ENCODE measurements at places on chromosomes 3 and 15.

GRCh38 chr3:106206146-106206545 is 337.3 kb upstream of the CBLB start:
- peak; percentile 80 for DNase-seq

- DNase-seq: peak; percentile 67
Measured at GRCh38 chr3:90055666-90056065, 948.2 kb downstream of the EPHA3 start.

DNA sequence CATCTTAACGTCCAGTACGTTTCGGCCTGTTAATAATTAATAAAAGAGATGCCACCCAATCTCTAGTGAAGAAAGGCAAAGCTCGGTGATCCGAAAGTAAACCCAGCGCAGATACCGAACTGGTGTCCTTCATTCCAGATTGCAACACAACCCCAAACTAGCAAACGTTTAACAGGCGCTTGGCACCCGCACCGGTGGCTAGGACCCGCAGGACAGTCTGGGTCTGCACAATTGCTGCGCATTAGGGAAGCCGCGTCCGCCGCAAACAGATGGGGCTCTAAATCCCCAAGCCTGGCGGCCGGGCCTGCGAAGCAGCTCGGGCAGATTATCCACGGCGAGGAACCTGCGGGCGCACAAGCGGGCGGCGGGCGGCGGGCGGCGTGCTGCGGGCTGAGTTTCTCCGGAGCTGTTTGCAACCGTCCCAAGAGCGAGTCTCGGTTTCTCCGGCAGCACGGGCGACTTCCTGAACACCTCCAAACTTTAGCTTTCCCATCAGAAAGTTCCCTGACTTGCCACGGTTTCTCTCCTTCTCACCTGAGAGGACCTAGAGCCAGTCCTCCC is 112.1 kb upstream of the ICE2 start:
- DNase-seq: peak; percentile 65

GRCh38 chr3:45864760-45865519 is 21.4 kb upstream of the CCR9 start:
- DNase-seq: no peak

GRCh38 chr3:86175593-86176444 is 815.1 kb downstream of the VGLL3 start:
- DNase-seq: no peak

GRCh38 chr3:113253702-113254101 is 42.3 kb downstream of the BOC start:
- no peak for DNase-seq

DNA sequence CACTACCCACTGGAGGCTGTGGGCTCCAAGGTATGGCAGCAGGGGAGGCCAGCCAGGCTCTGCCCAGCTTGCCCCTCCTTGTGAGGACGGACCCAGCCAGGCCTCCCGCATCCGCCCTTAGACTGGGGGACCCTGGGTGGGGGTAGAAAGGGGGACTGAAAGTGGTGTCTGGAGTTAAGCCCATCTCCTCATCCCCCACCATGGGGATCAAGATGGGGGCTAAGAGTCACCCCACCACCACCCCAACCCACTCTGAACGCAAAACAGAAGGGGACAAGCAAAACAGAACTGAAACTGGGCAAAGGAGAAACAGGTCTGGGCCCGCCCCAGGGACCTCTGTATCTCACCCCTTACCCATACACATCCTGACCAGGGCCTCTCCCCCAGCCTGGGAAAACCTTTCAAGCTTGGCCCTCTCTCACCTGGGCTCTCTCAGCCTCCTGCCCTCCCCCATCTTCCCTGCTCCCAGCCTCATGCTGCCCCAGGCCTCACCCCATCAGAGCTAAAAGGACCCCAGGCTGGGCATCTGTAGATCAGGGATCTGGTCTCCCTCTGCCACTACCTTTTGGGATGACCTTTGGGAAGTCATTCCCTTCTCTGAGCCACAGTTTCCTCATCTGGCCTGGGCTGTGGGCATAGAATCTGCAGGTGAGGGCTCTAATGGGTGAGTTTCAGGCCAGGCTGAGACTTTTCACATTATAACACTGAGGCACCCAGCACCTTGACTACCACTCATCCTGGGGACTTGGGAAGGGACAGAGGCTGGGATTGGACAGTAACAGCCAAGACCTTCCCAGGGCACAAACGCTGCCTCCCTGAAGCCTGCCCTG is 30.0 kb upstream of the CYP11A1 start:
- DNase-seq: no peak

GRCh38 chr3:111506435-111506834 is 35.6 kb upstream of the CD96 start:
- DNase-seq: no peak

- DNase-seq: no peak
Measured at GRCh38 chr3:66839508-66839907, 158.6 kb upstream of the KBTBD8 start.

- DNase-seq: no peak
Measured at GRCh38 chr3:39269528-39269927, 10.3 kb downstream of the CX3CR1 start.

- DNase-seq: no peak
Measured at GRCh38 chr3:155611456-155611855, 133.4 kb downstream of the PLCH1 start.

GRCh38 chr15:31268108-31268501 is 58.5 kb upstream of the KLF13 start:
- DNase-seq: peak; percentile 14

DNA sequence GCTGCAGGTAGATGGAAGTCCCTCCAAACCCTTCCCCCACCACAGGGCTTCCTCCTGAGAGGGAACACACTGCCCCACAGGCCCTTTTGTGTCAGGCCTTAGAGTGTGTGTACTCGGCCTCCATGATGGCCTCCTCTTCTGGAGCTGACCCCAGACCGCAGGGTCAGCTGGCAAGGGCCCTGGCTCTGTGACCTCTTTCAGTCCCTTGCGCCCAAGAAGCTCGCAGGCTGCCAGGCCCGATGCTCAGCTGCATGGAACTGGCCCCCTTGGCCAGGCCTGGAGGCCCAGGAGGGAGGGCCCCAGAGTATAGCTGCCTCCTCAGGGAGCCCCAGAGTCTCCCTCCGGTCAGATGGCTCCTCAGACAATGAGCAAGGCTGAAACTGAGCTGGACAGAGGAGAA is 23.4 kb upstream of the ANKDD1A start:
- no peak for DNase-seq

DNA sequence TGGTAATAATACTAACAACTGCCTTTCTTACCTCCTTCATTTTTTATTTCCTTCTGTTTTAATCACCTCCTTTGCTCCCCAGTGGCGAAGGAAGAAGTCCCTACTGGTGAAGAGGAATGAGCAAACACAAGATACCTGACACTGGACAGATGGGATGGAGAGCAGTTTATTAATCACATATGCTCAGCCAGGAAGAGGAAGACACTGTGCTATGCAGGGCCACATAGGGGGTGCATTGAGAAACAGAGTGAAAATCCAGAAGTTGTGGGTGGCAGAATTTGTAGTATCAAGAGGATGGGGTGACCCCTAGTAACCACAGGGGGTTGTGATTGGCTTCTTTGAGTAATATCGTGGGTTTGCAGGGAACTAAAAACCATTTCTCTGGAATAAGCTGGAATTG is 1041.9 kb downstream of the OTOL1 start:
- DNase-seq: no peak

DNA sequence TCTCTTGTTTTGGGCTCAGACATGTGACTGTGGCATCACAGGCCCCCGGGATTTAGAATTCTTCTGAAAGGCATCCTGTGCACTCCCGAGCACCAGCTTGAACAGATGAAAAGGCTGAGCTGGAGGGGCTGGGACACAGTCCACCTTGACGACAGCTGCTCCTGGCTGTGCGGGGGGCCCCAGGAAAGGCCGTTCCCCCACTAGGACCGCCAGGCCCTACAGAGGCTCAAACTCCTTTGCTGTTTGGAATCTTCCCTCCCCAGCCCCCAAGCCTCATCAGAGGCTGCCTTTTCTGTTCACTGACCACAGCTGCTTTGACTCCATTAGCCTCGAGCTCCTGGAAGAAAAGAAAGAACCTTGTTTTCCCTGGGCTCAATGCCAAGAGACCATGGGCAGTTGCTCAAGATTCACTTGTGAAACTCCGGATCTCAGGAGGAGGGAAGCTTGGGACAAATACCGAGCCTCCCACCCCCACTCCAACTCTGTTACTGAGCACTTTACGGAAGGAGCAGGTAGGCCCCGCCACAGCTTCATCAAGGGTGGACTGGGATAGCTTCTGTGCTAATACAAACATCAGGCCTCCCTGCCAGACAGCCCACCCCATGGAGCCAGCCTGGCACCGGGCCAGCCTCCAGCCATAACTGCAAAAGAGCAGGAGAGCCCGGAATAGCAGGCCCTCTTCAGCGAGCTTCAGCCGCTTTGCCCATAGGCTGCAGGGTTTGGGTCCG is 15.7 kb downstream of the CIDEC start:
- DNase-seq: peak; percentile 91

DNA sequence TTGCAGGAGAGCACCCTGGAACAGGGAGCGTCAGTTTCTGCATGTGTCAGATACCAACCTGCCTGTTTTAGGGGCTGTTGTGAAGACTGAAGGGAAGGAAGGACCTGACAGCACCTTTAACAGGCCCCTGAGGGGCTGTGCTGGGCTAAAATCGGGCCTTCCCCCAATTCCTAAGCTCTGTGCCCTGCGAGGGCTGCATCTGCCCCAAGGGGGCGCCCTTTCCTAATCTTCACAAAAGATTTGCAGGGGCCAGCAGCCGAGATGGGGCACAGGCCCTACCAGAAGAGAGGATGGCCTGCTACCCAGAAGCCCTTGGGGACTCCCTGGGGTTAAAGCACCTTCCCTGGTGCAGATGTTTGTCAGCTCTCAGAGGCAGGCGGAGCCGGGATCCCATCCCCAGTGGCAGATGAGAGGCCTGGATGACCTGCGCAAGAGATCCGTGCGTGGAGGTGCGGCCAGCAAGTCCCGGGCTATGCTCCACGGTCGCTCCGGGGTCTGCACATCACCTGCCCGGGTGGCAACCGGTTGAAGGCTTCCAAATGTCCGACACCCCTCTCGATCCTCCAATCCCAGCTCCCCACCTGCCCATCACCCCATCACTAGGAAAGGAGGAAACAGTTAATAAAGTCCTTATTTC is 53.6 kb downstream of the RHCG start:
- peak; percentile 49 for DNase-seq

DNA sequence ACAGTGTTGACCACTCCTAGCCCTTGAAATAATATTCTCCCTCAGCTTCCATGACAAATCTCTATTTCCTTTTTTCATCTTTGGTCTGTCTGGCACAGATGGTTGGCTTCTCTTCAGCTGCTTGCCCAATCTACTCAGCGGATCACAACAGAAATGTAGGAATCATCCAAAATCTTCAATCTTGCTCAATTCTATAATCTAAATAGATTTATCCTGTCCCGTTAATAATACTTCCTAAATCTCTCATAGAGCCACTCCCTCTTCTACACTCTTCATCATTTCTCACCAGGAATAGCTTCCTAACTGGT is 3.8 kb downstream of the PEAK1 start:
- peak; percentile 78 for DNase-seq

DNA sequence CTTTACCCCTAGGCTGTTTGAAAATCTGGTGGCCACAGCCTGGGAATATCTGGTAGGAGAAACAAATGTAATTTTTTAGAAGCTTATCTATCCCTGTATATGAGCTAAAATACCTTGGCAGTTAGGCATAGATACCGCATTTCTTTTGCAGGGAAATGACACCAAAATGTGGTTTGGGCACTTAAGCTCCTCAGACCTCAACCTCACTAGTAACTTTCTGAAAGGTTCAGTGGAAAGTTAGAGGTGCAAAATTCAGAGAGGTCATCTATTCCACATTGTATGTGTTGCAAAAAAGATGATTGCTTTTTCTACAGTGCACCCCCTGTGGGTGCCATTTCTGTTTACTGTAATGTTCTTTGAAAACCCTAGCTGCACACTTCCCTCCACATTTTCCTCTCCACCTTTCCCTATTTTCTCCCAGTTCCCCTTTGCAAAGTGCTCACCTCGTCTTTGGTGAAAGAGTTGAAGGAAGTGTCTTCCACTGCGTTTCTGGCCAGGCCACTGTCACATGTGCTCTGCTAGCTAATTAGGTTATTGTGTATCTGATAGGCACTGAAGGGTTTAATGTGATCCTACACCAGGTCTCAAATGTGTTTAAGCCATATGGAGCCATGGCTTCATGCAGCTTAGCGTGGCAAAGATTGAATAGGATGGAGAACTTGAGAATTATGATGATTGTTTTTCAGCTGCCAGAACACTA is 1.3 kb downstream of the SACM1L start:
- DNase-seq: peak; percentile 25

- DNase-seq: peak; percentile 91
Measured at GRCh38 chr3:149575961-149576564, 81.8 kb downstream of the WWTR1 start.

- no peak for DNase-seq
Measured at GRCh38 chr15:38217788-38218609, 34.6 kb upstream of the SPRED1 start.

- peak; percentile 70 for DNase-seq
Measured at GRCh38 chr15:45307230-45307924, 55.3 kb downstream of the SLC28A2 start.

GRCh38 chr15:48096813-48097212 is 24.0 kb upstream of the SLC24A5 start:
- peak; percentile 77 for DNase-seq

DNA sequence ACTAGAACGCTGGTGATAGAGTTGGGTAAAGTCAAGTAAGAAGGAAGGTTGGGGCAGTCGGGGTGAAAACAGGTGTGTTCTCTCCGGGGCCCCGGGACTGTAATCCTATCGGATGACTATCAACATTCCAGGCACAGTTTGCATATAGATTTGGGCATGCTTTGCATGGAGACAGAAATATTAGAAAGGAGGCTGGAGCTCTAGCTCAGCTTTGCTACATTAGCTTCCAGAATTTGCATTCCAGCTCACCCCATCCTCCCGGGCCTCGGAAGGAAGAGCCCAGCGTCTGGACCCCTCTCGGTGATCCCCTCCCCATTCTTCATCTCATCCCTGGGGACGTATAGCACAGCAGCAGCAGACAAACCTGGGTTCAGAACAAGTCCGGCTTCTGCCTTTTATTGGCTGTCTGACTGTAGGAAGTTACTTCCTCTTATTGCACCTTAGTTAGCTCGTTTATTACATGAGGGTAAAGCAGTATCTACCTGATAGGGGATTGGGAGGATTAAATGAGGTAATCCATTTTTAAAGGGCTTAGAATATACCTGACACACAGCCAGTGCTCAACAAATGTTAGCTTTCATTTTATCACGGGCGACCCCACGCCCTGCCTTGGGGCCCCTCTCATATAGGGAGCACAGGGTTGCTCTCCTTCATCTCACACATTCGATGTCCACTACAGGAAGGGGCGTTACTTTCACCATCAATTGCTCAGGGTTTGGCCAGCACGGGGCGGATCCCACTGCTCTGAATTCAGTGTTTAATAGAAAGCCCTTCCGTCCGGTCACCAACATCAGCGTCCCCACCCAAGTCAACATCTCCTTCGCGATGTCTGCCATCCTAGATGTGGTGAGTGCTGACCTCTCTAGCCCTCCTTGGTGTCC is 3.2 kb downstream of the HTR3E start:
- no peak for DNase-seq

GRCh38 chr3:138923531-138923994 is 23.4 kb downstream of the FOXL2 start:
- peak; percentile 92 for DNase-seq

GRCh38 chr3:5160940-5161858 is 26.3 kb upstream of the EDEM1 start:
- DNase-seq: peak; percentile 49

GRCh38 chr15:88904624-88905327 is 8.4 kb downstream of the MFGE8 start:
- peak; percentile 91 for DNase-seq
